A549 treated with dexamethasone at 1 μM for 4 hours (cell line): ENCODE measurements at places on chromosomes 1 and 21. TPM values are rescaled to one million over a fixed set of nuclear protein-coding genes. Genes with fewer than 3 reads are reported as not detected.

KCND3 gene
- 0.02 TPM in 3 of 5 replicates, not detected in the others for total RNA-seq

PPIAL4G gene
- total RNA-seq: not detected in 5 replicates

MPZ gene
- total RNA-seq: 0.15 to 0.26 TPM (median 0.23 TPM) in 5 replicates

SLC44A3 gene
- 1.3 to 1.8 TPM (median 1.7 TPM) in 5 replicates for total RNA-seq

CFAP107 gene
- not detected in 5 replicates for total RNA-seq
